ENCODE measurements at places on chromosomes 5 and 9.

DNA sequence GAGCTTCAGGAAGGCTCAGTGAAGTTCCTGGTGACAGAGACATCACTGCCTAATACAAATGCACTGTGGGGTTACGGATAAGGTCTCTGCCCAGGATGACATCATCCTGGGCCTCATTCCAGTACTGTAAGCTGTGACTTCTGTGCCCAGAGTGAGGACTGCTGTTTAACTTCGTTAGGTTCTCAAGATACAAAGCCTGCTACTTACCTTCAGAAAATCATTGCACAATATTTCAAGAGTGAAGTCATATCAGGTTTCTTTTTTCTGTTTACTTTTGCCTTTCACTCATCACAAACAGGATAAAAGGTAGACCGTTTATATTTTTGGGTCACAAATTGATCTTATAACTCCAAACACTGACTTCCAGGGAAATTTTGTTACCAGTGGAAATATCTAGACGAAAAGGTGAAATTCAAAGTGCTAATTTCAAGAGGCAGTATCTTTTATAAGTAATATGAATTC lies 241.2 kb downstream of the PIK3R1 start:
- no peak for DNase-seq

GRCh38 chr9:132525308-132526023 lies 56.9 kb upstream of the BARHL1 start:
- no peak for DNase-seq

DNA sequence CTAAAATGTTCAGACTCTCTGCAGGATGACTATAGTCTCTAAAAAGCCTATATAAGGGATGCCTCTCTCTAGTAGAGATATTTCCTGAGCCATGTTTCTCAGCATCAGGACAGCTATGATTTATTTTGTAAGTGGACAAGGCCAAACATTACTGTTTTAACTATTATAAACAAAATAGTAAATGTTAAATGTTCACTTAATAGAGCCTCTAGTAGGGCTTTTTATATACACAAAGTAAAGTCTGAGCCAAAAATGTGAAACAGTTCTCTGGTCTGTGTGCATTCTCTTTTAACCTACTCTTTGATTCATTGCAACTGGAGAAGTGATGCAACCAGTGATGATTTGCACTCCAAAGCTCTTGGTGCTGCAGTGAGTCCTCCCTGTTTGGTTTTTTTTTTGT lies 220.5 kb downstream of the GDNF start:
- DNase-seq = no peak

GRCh38 chr9:532707-533106 lies 308.8 kb upstream of the DMRT1 start:
- DNase-seq = no peak

GRCh38 chr5:103441523-103441922 lies 121.1 kb downstream of the NUDT12 start:
- no peak for DNase-seq

DNA sequence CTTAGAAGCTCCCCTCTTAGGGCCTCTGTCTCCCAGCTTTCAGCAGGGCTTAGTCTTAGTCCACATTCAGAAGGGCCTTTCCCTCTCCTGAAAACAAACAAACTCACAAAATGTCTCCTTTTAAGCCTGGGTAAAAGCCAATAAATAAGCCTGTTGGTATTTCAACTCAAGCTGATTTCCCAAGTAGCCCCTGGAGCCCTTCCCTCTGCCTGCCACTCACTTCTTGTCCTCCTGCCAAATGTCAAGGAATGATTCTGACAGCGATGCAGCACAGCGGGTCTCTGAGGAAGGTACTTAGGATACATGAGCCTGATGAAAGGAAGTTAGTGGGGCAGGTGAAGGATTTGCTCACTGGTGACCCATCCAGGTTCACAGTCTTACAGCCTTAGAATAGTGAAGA lies 210.5 kb downstream of the PJA2 start:
- DNase-seq = no peak

GRCh38 chr9:123135430-123135829 lies 102.0 kb downstream of the GPR21 start:
- no peak for DNase-seq

DNA sequence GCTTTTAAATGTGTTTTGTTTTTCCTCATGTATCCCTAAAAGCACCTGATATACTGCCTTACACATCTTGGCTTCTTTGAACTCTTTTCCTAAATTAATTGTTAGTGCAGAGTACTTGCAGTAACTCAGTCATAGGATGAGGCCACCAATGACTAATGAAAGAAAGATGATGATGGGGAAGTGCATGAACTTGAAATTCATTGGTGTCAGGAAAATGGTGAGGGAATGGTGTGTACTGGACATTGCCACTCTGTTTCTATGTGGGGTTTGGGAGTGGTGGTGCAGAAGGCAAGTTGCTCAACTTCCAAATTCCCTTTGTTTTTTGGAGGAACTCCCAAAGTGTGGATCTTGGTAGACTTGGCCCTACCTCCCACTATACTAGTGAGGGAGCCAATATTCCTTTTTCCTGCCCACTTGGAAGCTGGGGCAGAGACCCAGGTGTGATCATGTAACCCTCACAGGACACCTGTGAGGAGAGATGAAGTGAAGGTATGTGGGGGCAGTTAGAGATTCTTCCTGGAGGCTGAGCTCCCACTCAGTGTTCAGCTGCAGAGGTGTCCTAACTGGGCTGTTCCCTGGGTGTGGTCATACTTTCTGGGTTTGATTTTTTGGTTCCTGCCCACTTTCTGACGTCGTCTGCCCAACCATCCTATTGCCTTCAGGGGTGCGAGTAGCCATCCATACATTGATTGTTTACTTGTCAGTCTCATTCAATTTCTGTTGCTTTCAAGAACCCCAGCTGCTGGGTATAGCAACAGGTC lies 298.5 kb downstream of the MAST4 start:
- DNase-seq = no peak

Measured in activated T-helper 9 cell treated with anti-CD3 and anti-CD28 coated beads, Interleukin-2, amount 50 U/mL, for 16 hours (primary cell).